A549 treated with Mapracorat at 1 μM for 4 hours (cell line): ENCODE measurements at places on chromosomes 5 and 9. TPM values are rescaled to one million over a fixed set of nuclear protein-coding genes. Genes with fewer than 3 reads are reported as not detected.

Gene FOXD4L4
- total RNA-seq = 0.08 TPM in 1 of 5 replicates, not detected in the others

Gene SLC46A2
- not detected in 5 replicates for total RNA-seq

Gene FOXD4L6
- total RNA-seq = not detected in 5 replicates

Gene CLINT1
- total RNA-seq = 64.3 to 77.5 TPM (median 72.4 TPM) in 5 replicates

Gene TEK
- total RNA-seq = 0.05 to 0.16 TPM (median 0.13 TPM) in 5 replicates

Gene ECPAS
- total RNA-seq = 37.5 to 46.6 TPM (median 40.4 TPM) in 5 replicates

Gene SPOCK1
- 12.1 to 17.6 TPM (median 17.1 TPM) in 5 replicates for total RNA-seq

Gene IFNB1
- not detected in 5 replicates for total RNA-seq

Gene SPINK6
- 0.45 to 1.1 TPM (median 0.57 TPM) in 5 replicates for total RNA-seq

Gene RASEF
- total RNA-seq = 6.0 to 8.1 TPM (median 7.4 TPM) in 5 replicates

Gene OXCT1
- 2.5 to 3.7 TPM (median 2.9 TPM) in 5 replicates for total RNA-seq

Gene MYMK
- total RNA-seq = not detected in 5 replicates

Gene GADD45G
- total RNA-seq = 0.24 to 0.77 TPM (median 0.50 TPM) in 5 replicates

Gene EGR1
- 8.9 to 13.8 TPM (median 12.0 TPM) in 5 replicates for total RNA-seq

Gene TAF11L5
- total RNA-seq = not detected in 5 replicates

Gene SCGB3A2
- total RNA-seq = not detected in 5 replicates

Gene FAM221B
- not detected in 5 replicates for total RNA-seq

Gene TLE1
- 82.6 to 93.6 TPM (median 88.1 TPM) in 5 replicates for total RNA-seq

Gene PLAC8L1
- not detected in 5 replicates for total RNA-seq

Gene IFNA14
- not detected in 5 replicates for total RNA-seq

Gene PCDHGA4
- 0.07 to 0.22 TPM (median 0.12 TPM) in 5 replicates for total RNA-seq

Gene PCDHB3
- 8.7 TPM in 1 of 5 replicates, not detected in the others for total RNA-seq

Gene EQTN
- 0.22 TPM in 1 of 5 replicates, not detected in the others for total RNA-seq

Gene TAF11L10
- not detected in 5 replicates for total RNA-seq

Gene CNTNAP3
- 6.4 to 10.4 TPM (median 8.8 TPM) in 5 replicates for total RNA-seq

Gene INSL6
- not detected in 5 replicates for total RNA-seq

Gene ADRA1B
- 20.0 to 28.1 TPM (median 24.3 TPM) in 5 replicates for total RNA-seq

Gene FAM153A
- not detected in 5 replicates for total RNA-seq

Gene WWC1
- 77.7 to 89.4 TPM (median 87.3 TPM) in 5 replicates for total RNA-seq

Gene SPATA9
- 0.28 to 0.38 TPM in 2 of 5 replicates, not detected in the others for total RNA-seq

Gene CDH6
- total RNA-seq = 0.04 to 0.09 TPM (median 0.06 TPM) in 5 replicates

Gene NIPAL4
- total RNA-seq = 10.0 to 15.1 TPM (median 11.9 TPM) in 5 replicates

Gene KCNN2
- total RNA-seq = 0.08 to 0.15 TPM (median 0.11 TPM) in 4 of 5 replicates, not detected in the other

Gene LCN9
- total RNA-seq = not detected in 5 replicates

Gene PDZD2
- 0.10 to 0.76 TPM (median 0.29 TPM) in 5 replicates for total RNA-seq

Gene CAPSL
- total RNA-seq = not detected in 5 replicates

Gene REEP2
- total RNA-seq = 6.8 to 7.4 TPM (median 7.1 TPM) in 5 replicates

Gene HTR4
- not detected in 5 replicates for total RNA-seq

Gene BARHL1
- total RNA-seq = 0.07 TPM in 1 of 5 replicates, not detected in the others
